ENCODE measurements at places on chromosomes 7 and 10. TPM values are rescaled to one million over a fixed set of nuclear protein-coding genes. Genes with fewer than 3 reads are reported as not detected.

- peak; percentile 7 for DNase-seq
Observed at GRCh38 chr7:98668255-98668654, 51.2 kb downstream of the NPTX2 start.

AKR1D1 gene
- 65.2 TPM for total RNA-seq

DNA sequence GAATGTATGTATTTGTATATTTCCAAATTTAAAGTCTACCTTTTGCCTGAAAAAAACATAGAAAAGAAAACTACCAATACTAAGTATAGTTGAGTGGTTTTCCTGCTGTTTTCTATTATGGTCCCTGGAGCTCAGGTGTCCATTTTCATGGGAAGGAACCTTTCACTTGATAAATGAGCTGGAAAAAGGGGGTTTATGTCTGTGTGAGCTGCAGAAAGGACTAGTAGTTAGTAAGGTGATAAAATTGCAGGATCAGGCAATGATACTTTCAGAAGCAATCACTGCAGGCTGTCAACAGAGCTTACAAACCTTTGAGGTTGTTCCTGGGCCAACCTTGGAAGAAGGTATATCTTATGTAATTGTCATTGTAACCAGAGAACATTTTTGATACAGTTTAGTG is 48.0 kb downstream of the ST7 start:
- DNase-seq, result no peak

- no peak for DNase-seq
Observed at GRCh38 chr10:58518775-58519174, 6.1 kb downstream of the BICC1 start.

GRCh38 chr10:89532476-89532875 is 2.9 kb downstream of the SLC16A12 start:
- no peak for DNase-seq

DNA sequence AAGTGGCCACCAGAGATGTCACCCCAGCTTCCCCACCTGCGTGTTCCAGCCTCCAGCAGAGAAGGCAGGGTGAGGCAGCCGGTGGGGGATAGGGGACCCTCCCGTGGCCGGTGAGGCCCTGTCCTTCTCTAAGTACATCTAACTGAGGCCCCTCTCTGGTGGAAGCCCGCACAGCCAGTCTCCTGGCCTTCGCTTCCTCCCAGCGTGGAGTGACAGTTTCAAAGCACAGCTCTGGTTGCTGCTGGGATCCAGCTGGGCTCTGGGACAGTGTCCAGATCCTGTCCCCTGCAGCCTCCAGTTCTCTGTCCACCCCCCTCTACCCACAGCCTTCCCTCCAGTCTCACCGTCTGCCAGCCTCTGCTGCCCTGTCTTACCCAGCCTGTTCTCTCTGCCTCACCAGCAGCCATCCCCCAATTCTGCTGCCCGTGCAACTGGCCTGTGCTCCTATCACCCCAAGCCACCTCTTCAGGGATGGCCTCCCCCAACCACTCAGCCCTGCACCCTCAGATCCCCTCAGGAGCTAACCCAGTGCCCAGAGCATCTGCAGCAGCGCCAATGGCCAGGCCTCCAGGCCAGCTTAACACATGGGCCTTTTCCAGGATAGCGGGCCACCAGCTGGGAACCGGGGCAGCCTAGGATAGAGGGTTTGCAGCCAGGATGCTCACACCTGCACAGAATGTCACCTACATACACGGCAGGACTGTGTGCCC is 16.3 kb upstream of the SH2B2 start:
- no peak for DNase-seq

GRCh38 chr7:92751902-92752901 is 84.2 kb downstream of the CDK6 start:
- no peak for DNase-seq
